ENCODE measurements at places on chromosomes 2 and 18. TPM values are rescaled to one million over a fixed set of nuclear protein-coding genes. Genes with fewer than 3 reads are reported as not detected.

The STAT4 gene
- total RNA-seq, result 51.5 TPM

The OXER1 gene
- not detected for total RNA-seq

The SCN9A gene
- not detected for total RNA-seq

The SERPINB7 gene
- not detected for total RNA-seq

Data from activated CD8-positive, alpha-beta memory T cell treated with anti-CD3 and anti-CD28 coated beads for 36 hours (primary cell).